NCI-H2171 (cell line): ENCODE measurements at places on chromosomes 6 and 20.

DNA sequence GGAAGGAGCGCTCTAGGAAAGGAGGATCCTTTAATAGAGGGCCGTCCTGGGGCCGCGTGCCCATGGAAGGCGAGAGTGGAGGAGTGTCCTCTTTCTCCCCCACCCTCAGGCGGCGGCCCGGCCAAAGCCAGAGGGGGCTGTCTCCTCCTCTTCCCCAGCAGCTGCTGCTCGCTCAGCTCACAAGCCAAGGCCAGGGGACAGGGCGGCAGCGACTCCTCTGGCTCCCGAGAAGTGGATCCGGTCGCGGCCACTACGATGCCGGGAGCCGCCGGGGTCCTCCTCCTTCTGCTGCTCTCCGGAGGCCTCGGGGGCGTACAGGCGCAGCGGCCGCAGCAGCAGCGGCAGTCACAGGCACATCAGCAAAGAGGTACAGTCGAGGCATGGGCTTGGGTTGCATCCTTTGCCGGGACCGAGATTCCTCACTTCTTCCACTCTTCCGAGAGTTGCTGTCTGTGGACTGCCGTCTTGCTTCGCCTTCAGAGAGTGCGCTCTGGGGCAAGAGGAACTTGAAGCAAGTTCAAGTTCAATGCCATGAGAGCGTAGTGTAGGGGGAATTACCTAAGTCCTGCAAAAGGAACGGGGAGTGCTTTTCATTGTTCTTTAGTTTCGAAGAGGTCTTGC, at the start of gene LAMA2:
Gene LAMA2, plus strand, starts transcription at position 148 of the 621 bp plus-strand sequence. Its CDS starts 108 bp downstream, at position 256.
- DNase-seq: no peak

DNA sequence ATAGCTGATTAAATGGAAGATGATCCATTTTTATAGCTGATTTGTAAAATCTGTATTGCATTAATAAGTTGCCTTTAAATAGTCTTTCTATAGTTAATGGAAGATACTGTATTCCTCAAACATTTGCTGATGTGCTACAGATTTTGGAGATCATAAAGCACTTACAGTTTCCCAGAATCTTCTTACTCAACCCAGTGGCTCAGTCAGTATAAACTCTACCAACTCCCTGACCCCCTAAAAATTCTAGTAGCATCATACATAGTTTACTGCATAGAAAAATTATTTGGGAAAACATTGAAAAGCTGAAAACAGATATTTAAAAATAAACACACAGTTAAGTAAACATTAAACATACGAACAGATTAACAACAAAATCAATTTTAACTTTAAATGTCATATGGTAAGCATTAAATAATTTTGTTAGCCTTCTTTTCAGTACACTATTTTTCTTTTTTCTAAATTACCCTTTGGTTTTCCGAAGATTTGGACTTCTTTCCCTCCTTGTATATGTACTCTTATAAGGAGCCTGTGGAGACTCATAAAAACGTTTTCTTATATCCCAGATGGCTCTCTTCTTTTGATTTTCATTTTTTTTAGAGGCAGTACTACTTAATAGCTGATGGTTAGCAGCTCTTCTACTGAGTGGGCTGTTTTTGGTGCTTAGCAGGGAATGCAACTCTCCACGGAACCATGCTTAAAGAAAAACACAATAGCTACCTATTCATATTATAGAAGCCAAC, 62.7 kb upstream of the BMP5 start:
- no peak for DNase-seq

DNA sequence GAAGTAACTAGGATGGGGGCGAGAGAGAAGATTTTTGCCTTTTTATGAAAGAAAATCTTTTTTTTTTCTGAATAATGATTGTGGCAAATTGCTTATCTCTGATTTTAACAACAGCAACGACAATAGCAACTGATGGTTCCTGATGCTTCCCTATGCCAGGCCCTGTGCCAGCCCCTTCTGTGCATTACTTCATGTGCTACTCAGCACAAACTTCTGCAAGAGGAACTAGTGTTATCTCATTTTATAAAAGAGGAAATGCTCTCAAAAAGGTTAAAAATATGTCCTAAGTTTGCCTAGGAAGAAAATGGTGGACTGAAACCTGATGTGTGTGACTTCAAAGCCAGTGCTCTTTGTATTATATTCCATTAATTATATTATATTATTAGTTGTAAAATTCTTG, 74.0 kb upstream of the RALGAPA2 start:
- DNase-seq: no peak

GRCh38 chr6:157228426-157229131, 94.7 kb downstream of the TMEM242 start:
- peak; percentile 96 for DNase-seq

DNA sequence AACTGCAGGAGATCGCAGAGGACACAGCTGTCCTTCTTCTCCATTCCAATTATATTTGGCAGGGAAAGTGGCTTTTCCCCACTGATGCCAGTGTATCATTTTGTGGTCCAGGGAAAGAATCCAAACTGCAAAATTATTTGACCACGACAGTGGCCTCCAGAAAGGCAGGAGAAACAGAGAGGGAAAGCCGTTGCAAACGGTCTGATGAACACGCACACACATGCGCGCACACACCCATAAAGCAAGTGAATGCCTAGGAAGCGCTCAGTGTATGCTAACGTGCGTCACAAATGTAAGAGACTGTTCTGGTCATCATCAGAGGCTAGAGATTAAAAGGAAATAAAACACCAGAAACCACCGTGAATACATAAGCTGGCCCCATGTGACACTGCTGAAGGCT, 54.0 kb downstream of the NPEPL1 start:
- DNase-seq: no peak

DNA sequence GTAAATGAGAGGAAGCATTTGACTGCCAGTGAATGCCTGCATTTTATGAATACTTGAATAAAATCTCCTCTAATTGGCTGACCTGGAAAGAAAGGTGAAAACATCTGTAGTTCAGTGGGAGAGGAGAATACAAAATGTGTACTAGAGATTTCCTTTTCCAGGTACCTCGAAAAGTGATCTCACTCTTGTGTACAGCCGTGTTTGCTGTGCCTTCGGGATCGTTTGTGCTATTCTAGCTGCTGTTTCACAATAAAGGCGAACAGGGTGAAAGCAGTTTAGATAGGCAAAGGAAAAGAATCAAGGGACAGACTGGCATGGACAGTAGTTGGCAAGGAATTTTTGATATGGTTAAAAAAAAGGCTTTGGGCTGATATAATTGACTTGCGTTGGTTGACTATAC, 112.3 kb downstream of the ARID1B start:
- no peak for DNase-seq

- no peak for DNase-seq
Observed at GRCh38 chr6:137715589-137716045, 151.4 kb upstream of the TNFAIP3 start.

DNA sequence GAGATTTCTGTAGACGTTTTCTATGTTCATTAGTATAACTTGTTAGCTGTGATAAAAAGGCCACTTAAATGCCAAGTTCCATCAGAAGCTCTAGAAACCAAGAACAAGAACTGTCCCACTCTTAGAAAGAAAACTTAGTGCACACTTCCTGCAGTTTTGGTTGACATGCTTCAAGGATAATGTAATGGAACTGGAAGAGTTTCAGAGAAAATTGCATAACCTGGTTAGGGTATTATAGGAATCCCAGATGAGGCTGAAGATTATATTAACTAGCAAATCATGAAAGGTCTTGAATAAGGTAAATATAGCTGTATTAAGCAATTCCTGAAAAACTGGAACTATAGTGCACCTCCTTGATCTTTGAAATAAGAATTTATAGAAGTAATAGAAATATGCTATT, 1.8 kb upstream of the PHACTR2 start:
- no peak for DNase-seq

DNA sequence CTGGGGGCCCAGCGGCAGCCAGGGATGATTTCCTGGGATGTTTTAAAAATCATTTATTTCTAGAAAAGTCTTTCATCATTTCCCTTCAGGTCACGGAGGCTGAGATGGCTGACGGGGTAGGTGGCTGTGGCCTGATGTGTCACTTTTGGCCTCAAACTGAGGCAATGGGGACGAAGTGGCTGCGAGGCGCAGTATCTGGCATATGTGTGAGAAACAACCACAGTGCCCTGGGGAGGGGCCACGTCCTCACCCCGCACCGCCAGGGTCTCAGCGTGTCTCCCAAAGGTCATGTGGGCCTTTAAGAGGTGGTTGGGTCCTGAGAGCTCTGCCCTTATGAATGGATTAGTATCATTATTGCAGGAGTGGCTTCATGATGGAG, 120.0 kb downstream of the CEBPB start:
- no peak for DNase-seq

- DNase-seq: no peak
Observed at GRCh38 chr6:108946695-108947094, 98.5 kb downstream of the ARMC2 start.

DNA sequence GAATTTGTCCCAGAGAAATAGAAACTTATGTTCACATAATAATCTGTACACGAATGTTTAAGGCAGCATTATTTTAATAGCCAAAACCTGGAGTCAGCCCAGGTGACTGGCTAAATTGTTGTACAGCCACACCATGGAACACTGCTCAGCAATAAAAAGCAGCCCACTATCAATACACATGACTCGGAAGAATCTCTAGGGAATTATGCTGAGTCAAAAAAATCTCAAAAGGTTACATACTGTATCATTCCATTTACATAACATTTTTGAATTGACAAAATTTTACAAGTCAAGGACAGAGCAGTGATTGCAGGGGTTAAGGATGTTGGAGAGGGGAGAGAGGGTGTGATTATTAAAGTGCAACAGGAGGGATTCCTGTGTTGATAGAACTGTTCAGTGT, 163.4 kb downstream of the UBE3D start:
- DNase-seq: no peak

DNA sequence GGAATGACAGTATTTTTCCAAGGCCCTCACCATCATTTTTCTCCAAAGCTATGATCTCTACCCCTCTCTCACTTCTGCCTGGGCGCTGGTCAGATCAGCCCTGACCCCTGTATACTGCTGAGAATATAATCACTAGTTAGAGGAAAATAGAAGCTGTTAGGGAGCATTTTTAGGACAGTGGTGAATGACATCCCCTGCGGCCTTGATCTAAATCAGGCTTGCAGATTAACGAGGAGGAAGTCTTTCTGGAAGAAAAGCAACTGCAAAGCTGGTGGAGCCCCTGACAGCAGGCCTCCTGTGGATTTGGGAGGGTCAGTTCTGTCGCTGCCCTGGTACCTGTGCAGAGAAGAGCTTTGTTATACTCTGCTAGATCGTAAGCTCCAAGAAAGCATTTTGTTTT, 107.9 kb downstream of the RPP40 start:
- no peak for DNase-seq

- no peak for DNase-seq
Observed at GRCh38 chr20:42981253-42981652, 208.5 kb downstream of the PTPRT start.

- DNase-seq: no peak
Observed at GRCh38 chr6:1764397-1764987, 154.8 kb downstream of the FOXC1 start.

GRCh38 chr20:63183422-63184146, 32.3 kb downstream of the YTHDF1 start:
- DNase-seq: no peak

DNA sequence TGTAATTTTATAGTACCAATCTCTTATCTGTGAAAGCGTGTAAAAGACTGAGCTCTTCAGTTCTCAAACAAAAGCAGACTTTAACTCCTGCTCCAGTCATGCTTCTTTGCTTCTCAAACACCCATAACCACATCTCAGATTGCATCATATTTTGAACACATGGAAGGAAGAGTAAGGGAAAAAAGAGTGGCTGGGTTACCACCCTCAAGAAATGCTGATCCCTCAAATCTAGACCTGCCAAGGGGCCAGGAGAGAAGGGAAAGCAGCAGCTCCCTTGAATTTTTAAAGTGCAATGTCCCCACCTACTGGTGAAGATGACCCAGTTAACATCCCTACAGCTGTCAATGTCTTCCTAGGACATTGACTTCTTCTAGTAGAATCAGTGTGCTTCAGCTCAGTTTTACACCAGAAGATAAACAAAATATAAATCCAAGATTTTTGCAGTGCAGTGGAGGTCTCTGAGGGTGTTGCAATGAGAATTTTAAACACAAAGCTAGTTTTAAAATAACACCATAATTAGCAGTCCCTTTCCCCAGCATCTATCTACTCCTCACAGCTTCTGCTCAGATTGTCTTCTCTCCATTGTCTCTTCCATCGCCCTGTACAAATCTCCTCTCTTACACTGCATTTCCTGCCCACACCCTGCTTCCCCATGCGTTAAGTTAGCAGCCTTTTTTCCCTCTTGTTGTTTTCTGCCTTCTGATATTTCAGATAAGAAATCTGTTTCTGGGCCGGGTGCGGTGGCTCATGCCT, 22.6 kb upstream of the HLA-DQB2 start:
- DNase-seq: no peak

- no peak for DNase-seq
Observed at GRCh38 chr6:35778437-35778836, 2.0 kb downstream of the CLPSL2 start.

- DNase-seq: no peak
Observed at GRCh38 chr6:13813026-13813425, 1.3 kb downstream of the MCUR1 start.

- no peak for DNase-seq
Observed at GRCh38 chr6:106629859-106630163, 433 bp downstream of the QRSL1 start.

- DNase-seq: no peak
Observed at GRCh38 chr6:163771180-163771579, 356.7 kb downstream of the QKI start.

- peak; percentile 84 for DNase-seq
Observed at GRCh38 chr6:157021993-157022740, 245.0 kb downstream of the ARID1B start.

DNA sequence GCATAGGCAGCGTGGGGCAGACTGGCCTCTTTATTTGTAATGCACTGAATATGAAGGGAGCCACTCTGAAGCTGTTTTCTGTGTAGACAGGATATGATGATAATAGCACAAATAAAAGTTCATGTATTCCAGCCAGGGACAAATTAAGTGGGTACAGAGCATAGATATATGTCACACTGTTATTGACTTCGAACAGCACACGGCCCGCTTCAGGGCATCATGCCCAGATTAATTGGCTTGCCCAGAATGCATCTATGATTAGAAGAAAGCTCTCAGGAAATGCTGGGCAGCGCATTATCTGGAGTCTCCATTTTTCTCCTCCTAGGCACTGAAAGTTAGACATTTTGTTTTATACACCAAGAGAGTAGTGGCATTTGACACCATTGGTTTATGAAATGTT, 26.3 kb upstream of the SASH1 start:
- no peak for DNase-seq
